ENCODE measurements at places on chromosomes 6 and 20.

GRCh38 chr6:155854787-155855186 lies 399.1 kb upstream of the NOX3 start:
- no peak for DNase-seq

DNA sequence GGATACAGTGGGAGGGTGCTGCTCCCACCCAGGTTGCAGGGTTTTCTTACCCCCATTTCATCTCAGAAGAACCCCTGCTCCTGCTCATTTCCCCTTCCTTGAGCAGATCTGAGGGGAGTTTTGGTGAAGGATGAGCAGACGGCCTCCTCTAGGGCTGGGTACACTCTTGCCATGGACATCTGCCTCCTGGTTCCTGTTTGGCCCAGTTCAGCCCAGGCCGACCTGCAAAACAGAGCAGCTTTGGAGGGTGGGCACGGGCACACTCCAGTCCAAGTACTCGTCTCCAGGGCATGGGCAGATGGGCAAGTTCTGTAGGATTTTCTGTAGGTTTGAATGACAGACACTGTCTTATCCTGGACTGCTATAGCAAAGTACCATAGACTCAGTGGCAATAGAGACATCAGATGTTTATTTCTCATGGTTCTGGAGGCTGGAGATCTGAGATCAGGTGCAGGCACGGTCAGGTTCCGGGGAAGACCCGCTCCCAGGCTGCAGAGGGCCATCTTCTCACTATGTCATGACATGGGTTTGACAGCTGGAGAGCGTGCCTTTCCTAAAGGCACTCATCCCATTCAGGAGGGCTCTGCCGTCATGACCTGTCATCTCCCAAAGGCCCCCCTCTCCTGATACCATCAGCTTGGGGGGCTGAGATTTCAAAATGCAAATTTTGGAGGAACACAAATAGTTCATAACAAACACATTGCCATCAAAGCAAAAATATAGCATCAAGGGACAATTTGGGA lies 6.2 kb downstream of the NPBWR2 start:
- DNase-seq, result no peak

DNA sequence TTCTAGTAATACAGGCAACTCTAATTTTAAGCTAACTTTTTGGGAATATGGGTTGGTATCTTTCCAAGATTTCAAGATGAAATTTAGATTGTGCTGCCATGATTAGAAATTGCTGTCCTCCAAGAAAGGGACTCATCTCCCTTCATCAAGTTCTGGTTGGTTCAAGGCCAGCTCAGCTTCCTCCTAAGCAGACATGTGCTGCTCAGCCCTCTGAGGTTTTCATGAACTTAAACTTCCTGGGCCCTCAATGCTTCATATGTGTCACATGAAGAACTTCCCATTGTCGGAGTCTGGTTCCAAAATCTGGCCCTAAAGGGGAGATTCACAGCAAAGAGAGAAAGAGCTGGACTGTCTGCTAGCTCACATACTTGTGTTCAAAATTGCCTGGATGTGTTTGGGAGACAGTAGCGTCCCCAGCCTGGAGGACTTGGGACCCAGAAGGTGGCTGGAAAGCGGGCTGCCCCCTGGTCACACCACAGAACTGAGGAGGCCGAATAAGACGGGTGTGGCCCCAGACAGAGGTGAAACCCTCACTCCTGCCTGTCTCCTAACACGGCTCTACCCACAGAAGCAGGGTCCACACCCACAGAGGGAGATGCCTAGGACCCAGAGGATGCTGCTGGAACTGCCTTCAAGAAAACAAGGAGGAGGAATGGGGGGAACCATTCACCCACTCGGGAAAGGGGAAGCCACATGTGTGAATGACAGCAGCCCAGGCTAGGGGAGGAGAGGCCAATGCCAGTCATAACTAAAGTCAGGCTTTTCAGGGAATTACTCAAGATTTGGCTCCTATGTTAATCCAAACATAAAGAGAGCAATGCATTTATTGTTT lies 54.3 kb upstream of the GPR31 start:
- DNase-seq, result no peak

- no peak for DNase-seq
Observed at GRCh38 chr6:160349814-160350350, 1.7 kb downstream of the SLC22A3 start.

DNA sequence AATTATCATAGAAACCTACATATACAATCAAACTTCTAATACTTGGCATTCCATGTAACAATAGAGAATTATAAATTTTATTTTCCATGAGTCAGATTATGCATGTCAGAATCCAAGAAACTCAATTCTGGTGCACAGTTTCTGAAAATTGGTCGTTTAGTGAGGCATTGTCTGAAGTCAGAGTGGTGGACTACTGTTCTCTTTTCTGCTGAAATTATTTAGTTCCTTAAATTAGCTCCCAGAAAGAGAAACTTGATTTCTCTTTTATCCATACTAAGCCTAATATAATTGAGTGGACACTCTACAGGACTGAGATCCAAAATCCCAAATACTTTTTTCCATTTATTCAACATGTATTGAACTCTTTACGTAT lies 265.5 kb downstream of the ALDH8A1 start:
- peak; percentile 29 for DNase-seq

DNA sequence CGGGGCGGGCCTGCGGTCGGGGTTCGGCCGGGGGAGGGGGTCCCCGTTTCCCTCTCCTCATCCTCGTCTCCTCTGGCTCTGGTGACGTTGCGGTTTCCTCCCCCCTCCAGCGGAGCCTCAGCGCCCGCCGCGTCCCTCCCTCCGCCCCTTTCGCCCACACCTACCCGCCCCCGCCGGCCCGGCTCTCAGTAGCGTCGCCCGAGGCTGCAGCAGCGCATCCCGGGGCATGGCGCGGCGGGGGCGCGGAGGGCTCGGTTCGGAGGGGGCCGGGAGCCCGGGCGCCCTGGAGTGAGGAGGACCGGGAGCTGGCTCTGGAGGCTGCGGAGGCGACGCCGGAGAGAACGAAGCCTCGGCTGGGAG lies at the start of gene DSE:
TSS of gene DSE (plus strand) at position 188 of the 360 bp plus-strand sequence. CDS start 28,304 bp downstream, outside the sequence.
- DNase-seq, result peak; percentile 77

GRCh38 chr6:32879691-32880090 lies 25.7 kb downstream of the PSMB9 start:
- DNase-seq, result no peak

GRCh38 chr20:50569864-50570836 lies 60.0 kb downstream of the PTPN1 start:
- peak; percentile 39 for DNase-seq

- DNase-seq, result peak; percentile 78
Observed at GRCh38 chr6:110415086-110415916, at the start of gene DDO. TSS of gene DDO (minus strand) at chr6:110415575. CDS start at chr6:110413462, 2,113 bp downstream.

GRCh38 chr6:14738933-14739332 lies 506.9 kb upstream of the JARID2 start:
- DNase-seq, result no peak

DNA sequence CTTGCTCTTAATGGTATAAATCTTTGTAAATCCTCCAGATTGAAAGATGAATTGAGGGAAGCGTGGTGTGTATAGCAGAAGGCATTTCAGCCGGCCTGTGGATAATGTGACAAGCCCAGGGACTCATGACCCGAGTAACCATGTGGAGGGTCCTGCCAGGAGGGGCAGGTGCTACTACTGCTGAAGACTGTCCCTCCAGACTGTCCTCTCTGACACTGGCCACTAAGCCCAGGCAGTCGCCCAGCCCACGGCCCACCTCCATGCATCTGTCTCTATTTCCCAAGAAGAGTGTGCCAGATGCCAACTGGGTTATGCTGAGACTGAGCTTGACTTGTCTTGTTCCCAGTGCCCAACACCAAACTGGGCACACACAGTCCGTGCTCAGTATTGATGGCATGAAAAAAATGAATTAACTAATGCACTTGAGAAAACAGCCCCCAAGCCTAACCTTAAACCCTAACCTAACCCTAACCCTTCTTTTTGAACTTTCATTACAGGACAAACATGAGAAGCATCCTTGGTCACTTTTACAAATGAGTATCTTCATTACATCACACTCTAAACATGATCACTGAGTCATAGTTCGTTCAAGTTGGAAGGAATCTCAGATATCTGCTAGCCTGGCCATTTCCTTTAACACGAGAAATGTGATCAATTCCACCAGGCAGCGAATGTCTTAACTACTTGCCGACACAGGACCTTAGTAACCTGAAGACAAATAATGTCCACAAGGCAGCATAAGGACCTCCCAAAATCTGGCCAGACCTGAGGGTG lies 182.2 kb upstream of the RREB1 start:
- no peak for DNase-seq

DNA sequence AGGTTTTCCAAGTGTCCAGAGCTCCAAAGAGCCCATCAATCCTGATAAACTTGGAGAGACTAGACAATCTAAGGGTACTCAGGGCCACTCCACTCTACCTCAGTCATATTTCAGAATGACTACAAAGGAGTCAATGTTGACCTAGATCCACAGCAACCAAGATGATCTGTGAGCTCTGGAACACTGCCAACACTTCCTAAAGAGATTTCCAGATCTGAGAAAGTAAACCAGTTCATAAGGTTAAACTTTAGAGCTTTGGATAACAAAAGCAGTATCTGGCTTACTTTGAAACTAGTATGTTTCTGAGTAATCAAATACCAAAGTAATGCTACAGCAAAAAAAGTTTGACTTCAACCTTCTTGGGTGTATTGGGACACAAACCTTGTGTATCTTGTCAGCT lies 122.7 kb downstream of the BTBD9 start:
- peak; percentile 50 for DNase-seq

DNA sequence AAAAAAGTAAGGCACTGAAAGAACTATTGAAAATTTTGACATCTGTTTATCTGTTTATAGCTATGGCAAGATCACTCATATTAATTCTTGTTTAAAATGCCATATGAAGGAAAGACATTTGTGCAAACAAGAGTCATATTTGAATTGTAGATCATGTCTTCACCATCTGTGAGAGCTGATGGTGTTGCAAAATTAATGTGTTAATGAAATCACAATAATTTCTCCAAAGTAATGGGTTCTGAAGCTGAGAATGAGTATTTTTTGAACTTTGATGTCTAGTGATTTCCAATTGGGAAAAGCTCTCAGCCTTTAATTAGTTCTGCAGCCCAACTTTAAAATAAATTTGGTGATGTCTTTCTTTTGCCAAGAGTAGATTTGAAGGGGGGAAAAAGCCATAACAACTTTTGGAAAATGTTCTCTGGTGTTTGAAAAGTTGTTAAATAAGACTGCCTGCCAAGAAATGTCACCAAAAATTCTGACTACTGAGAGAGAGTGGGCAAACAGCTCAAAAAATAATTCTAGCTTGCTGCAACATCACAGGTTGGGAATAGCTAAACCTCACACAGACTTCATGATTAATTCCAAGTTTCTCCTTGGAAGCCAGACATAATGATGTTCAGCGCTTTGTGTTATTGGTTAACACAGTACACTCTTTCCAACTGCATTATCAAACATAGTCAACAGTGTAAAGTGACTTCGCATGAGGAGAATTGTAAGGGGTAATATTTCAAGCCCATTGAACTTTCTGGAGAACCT lies 142.6 kb downstream of the SOBP start:
- DNase-seq, result no peak

GRCh38 chr6:140209775-140210174 lies 835.3 kb upstream of the CITED2 start:
- no peak for DNase-seq

DNA sequence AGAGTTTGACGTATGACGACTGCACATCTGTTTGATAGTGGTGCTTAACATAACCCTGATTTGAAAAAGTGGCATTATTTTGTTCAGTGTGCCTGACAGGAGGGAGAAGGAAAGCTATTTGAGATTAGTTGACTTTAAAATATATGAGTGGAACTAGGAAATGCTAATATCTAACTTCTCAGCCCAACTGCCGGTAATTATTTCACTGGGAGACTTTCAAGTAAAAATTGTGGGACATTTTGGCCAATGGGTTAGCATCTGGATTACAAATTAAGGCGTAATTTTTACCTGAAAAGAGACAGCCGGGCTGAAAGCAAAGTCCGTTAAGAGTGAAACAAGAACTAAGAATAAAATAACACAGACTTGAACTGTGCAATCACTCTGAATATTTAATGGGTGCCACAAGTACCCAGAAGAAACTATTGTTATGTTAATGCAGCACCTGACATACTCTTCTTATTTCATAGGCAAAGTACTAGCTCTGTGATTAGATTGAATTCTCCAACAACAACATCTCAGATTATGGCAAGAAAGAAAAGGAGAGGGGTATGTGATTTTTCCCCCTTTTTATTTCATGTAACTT lies 2.0 kb downstream of the HEY2 start:
- DNase-seq, result no peak

- no peak for DNase-seq
Observed at GRCh38 chr20:56345911-56346310, 12.9 kb upstream of the FAM210B start.

GRCh38 chr6:161890133-161890831 lies 616.4 kb upstream of the AGPAT4 start:
- DNase-seq, result no peak

- DNase-seq, result no peak
Observed at GRCh38 chr6:104462811-104463599, 396.7 kb downstream of the HACE1 start.

DNA sequence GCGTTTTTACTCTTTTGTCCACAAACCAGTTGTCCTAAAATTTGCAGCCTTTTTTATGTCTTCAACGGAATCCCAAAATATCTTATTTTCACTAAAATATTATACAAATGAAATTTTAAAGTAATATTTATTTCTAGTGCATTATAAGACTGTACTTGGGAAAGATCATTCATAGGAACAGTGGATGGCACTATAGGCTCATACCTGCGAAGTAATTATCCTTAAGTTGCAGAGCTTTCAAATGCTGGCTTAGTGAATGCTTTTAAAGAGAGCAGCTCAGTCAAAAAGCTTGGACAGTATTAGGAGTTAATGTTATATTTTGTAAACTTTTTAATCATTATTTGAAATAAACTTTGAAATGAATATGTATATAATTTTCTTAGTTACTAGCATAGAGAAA lies 254.9 kb downstream of the CDKAL1 start:
- no peak for DNase-seq

- no peak for DNase-seq
Observed at GRCh38 chr20:1328680-1329330, at the start of gene SDCBP2. TSS of gene SDCBP2 (minus strand) at chr20:1329139. CDS start at chr20:1320416, 8,723 bp downstream.

DNA sequence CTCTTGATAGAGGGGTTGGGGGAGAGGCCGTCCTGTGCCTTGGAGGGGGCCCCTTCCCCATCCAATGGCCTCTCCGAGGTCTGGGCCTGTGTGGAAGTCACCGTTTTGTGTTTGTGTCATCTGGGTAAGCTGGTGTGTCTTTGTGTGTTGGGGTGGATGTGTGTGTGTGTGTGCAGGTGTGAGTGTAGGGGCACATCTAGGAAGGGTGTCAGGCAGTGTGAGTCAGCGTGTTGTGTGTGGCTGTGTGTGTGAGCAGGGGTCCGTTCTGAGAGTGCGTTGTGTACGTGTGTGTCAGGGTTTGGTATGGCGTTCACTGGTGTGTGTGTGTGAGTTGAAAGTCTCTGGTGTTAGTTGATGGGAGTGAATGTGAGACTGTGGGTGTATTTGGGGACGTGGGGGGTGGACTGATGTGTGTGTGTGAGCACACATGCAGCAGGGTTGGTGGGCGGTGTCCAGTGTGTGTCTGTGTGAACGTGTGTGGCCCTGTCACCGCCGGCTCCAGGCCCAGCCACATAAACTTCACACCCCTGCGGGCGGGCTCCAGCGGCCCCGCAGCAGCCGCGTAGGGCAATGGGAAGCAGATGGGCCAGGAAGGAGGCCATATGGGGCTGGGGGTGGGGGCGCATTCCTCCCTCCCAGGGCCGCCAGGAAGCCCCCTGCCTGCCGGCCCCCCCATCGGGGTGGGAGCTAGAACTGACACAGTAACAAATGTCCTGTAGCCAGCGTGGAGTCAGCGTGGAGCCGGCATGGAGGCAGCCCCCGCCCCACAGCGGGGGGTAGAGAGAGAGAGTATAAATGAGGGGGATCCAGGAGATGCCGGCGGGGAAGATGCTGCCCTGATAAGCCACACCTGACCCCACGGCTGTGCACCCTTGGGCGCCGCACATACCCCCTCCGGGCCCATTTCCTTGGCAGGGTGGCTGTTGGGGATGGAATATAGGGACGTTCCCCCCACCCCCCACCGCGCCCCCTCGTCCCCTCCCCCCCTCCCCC lies 32.1 kb downstream of the SNAI1 start:
- DNase-seq, result no peak

All from LHCN-M2 (cell line).